GM04504 (cell line): ENCODE measurements at places on chromosomes 12 and 14.

- DNase-seq, result no peak
Observed at GRCh38 chr14:37650356-37651037, 55.1 kb downstream of the TTC6 start.

DNA sequence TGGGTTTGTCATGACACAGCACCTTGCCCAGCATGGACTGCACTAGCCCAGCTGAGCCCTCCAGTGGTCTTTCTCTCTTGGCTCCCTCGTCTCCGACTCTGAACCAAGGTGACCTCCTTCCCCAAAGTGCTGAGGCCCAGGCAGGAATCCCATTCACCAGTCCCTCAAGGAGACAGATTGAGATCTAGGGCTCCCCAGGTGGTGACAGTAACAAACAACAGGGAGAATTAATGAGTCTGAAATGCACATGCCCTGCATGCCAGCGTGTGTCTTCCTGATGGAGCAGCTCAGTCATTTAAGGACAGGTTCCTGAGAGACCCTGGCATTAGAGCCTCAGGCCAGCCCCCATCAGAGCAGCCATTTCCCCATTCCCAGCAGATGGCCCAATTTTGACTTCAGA is 51.4 kb upstream of the OAS1 start:
- no peak for DNase-seq

- no peak for DNase-seq
Observed at GRCh38 chr14:24848102-24848790, 201.7 kb downstream of the STXBP6 start.

- DNase-seq, result no peak
Observed at GRCh38 chr14:83128783-83129182, 1595.1 kb upstream of the SEL1L start.

DNA sequence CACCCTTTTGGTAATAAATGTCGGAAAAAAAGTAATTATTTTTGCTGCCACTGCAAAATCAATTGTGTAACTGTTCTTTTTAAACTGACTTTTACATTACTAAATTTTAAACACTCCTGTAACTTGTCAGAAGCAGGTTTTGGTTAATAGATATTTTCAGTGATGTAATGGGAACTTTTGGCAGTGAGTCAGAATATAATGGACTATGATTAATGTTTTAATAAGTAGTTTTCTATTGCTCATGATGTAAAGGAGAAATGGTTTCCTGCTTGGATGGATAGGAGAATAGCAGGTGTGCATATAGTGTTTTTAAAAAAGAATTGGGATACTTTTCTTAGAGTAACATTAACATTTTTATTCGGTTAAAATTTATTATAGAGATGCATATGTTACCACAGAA is 58.8 kb downstream of the TRMT5 start:
- no peak for DNase-seq

GRCh38 chr14:59803052-59803540 is 67.5 kb downstream of the RTN1 start:
- DNase-seq, result no peak

DNA sequence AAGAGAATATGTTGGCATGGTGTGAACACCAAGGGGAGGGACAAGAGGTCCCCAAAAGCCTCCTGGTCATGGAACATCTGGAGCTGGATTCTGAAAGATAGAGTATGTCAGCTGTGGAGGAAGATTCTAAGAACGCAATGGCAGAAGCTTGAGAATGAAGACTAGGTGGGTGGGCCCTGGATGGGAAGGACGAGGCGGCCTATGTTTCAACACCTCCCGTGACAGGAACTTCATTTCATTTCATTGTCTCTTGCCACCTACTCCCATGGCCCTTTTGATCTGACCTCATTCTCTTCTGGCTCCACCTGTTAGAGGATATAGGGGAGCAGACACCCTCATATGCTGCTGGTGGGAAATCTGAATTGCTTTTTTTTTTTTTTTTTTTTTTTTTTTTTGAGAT is 3.3 kb downstream of the UNG start:
- DNase-seq, result no peak

DNA sequence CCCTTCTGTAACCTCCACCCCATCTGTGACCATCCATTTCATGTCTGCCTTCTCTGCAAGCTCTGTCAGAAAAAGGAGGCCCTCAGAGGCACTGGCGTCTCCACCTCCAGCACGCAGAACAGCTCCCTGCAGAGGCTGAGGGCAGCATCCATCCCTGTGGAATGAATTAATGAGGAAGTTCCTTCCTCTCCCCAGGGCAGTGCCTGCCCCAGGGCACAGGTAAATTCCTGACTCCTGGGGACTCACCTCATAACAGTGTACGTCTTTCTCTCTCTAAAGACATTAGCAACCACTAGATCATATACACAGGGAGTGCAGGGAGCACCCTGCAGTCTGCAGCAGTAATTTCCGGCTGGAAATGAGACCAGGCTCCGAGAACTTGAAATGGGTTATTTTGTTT is 155.0 kb upstream of the TMEM132C start:
- no peak for DNase-seq

GRCh38 chr14:92644171-92644969 is 104.1 kb downstream of the LGMN start:
- peak; percentile 30 for DNase-seq

- no peak for DNase-seq
Observed at GRCh38 chr14:98705871-98706300, 566.1 kb downstream of the BCL11B start.

- DNase-seq, result no peak
Observed at GRCh38 chr12:122336015-122336946, 70.0 kb upstream of the VPS33A start.

- DNase-seq, result no peak
Observed at GRCh38 chr14:59081720-59082119, 106.7 kb upstream of the DAAM1 start.
